ENCODE measurements at places on chromosomes 12 and 14.

DNA sequence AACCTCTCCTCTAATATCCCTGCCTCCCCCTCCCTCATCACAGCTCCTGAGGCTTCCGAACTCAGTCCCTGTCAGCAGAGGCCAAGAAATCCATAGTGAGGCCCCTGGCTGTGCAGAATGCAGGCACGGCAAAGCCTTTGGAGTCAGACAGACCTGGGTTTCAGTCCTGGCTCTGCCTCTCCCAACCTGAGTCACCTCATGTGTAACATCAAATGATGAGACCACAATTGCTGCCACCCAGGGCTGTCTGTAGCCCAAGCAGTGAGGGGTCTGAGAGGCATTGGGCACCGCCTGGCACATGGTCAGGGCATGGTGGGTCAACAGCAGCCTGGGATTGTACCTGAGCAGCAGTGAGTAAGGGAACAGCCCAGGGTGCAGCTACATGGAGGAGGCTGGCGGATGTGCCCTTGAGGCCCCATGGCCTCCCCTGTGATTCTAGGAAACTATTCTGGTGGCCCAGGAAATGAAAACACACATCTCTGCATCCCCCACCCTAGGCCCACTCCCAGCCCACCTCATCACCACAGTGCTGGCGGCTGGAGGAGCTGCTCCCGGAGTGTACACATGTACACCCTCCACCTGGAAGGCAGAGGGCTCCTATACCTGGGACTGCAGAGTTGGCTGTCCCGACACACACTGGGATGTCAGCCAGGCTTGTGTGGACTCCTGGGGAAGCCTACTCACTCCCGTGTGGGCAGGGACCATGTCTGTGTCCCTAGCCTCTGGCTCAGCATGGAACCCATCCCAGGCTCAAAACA, 7.7 kb downstream of the ANKRD33 start:
- DNase-seq, result no peak

DNA sequence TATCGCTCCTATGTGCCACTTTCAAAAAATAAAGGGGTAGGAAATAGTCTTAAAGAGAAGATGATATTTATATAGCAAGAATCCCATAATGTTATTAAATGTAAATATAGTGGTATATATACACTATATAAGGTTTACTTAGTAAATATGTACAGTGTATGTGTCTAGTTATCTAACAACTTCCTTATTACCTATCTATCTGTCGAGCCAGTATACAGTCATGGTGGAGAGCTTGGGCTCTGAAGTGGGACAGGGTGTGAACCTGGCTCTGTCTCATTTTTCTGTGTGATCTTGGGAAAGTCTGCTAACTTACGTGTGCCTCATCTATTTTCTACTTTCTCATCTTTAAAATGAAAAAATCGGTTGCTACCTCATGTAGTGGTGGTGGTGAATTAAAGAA, 62.8 kb upstream of the SINHCAF start:
- DNase-seq, result no peak

DNA sequence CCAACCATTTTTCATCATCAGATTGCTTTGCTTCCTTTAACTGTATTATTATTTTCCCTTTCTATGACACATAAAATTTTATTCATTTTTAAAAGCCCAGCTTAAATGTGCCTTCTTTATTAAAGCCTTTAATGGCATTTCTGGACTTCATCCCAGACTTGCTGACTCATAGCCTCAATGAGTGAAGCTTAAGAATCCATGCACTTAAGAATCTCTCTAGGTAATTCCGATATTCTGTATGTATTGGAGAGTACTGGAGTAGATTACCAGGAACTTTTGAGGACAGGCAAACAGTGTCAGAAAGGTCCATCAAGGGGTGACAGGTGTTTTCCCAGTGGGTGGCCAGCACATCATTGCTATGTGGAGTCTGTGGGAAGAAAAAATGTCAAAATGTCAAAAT, 107.9 kb downstream of the PTPRQ start:
- no peak for DNase-seq

GRCh38 chr12:46456356-46457334, 84.1 kb upstream of the SLC38A2 start:
- DNase-seq, result no peak

GRCh38 chr12:22082190-22082701, 36.2 kb downstream of the CMAS start:
- no peak for DNase-seq

- DNase-seq, result no peak
These were observed 223.0 kb downstream of the APAF1 start for GRCh38 chr12:98868076-98868475.

DNA sequence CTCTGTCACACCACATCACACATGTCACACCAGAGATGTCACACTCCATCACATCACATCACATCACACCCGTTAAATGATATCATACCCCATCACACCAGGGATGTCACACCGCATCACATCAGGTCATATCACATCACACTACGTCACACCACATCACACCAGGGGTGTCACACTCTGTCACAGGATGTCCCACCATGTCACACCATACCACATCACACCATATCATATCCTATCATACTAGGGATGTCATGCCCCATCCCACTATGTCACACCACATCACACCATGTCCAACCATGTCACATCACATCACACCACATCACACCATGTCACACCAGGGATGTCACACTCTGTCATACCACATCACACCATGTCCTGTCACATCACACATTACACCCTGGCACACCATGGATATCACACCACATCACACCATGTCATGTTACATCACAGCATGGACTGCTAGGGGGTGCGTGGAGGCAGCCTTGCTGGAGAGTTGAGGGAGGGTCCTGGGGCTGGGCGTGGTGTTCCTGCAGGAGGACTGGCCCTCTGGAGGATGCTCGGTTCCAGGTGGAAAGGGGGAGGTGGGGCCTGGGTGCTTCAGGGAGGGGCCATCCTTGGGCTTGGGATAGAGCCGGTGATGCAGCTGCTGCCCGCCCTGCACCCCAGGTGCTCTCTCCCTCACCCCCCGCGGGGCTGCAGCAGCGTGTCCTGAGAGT, 134.6 kb downstream of the TMEM121 start:
- no peak for DNase-seq

- DNase-seq, result no peak
These were observed 9.0 kb downstream of the CHPT1 start for GRCh38 chr12:101706403-101706802.

- DNase-seq, result no peak
These were observed 1.2 kb upstream of the LRP1-AS start for GRCh38 chr12:57148469-57149244.

DNA sequence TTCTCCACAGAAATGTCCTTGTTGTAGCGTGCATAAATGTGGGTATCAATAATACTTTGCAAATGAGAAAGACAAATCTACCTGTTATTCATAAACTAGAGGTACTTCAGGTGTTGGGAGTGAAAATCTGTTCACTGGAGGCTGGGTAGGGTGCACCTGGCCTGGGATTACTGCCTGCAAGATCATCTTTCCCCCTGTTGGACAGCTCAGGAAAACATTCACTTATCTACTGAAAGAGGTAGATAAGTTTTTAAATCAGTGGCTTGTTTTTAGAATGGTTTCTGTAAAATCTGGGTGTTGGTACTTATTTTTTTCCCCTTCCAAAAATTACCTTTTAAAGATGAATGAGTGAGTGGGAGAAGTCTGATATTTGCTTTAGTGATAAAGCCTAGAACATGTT, 95.6 kb downstream of the DIP2B start:
- DNase-seq, result no peak

GRCh38 chr14:84708865-84709264, 821.1 kb upstream of the FLRT2 start:
- no peak for DNase-seq
